NCI-H526 (cell line): ENCODE measurements at places on chromosomes 5 and 9.

- DNase-seq = no peak
These were observed 20.5 kb upstream of the PDCD1LG2 start for GRCh38 chr9:5489630-5490490.

DNA sequence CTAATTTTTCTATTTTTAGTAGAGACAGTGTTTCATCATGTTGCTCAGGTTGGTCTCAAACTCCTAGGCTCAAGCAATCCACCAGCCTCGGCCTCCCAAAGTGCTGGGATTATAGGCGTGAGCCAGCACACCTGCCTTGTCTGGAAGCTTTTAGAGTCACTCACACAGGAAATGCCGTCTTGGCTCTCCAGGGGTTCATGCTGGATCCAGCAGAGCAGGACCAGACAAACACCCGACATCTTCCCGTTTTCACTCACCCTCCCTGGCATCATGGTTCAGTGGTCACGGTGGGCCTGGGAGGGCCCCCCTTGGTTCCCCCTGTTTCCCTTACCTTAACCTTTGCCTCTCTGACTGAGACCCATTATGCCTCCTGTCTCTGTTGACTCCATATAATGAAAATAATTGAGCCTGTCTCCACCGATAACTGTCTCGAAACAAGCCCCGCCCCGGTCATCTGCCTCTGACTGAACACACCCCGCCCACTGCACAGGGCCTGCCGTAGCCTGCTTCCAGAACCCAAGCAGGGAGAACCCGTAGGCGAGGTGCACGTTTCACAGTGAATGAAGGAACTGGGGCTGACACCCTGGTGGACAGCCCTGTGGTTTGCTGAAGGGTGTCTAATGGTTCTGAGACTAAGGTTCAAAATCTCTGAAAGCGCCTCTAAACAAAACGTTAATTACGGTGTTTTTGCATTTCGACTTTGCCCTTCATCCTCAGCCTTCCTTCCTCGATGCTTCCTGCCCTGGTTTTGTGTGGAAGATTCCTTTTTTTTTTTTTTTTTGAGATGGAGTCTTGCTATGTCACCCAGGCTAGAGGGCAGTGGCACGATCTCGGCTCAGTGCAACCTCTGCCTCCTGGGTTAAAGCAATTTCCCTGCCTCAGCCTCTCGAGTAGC is 39.7 kb upstream of the SPRY4 start:
- DNase-seq = peak; percentile 49

DNA sequence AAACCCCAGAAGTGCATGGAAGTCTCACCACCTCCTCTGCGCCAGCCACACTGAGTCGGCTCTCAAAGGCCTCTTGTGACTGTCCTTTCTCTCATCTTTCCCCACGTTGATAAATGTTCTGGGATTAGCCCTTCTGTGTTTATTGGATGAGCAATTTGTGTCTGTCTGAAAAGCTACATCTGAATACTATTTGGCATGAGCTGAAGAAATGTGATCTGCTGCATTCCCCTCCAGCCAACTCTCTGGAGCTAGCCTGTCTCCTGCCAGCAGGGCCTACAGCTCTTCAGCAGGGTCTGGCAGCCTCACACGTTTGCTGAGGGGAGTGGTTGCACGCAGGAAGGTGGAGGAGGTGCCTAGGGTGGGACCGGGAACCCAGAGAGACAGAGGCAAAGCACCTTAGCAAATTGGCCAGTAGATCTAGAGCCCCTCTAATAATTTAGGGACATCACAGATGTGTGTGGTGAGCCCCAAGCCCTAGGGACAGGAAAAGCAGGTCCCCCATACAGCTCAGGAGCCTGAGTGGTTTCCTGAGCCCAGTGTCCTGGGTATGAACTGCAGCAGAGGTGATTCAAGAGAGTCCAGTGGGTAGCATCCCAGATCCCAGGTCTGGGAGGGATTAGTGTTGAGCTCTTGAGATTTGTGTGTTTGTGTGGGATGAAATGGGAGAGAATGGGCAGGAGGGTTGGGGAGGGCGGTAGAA is 20.5 kb upstream of the B4GALT1 start:
- DNase-seq = no peak

DNA sequence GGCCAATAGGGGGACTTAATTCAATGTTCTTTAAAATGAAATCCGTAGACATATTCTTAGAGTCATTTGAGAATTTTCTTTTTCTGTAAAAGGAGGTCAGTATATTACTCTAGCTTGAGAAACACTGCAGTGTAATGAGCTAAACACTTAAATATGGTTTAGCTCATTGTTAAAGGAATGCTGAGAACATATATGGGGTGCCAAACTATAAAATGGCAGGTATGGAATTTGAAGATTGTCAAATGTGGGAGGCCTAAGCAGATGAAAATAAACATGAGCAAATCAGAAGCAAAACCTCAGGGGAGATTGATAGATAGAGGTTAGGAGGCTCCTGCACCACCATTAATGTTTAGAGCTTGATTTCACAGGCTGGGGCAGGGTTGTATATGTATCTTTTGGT is 57.9 kb downstream of the STX17 start:
- no peak for DNase-seq

GRCh38 chr5:144028636-144029035 is 141.8 kb downstream of the YIPF5 start:
- DNase-seq = peak; percentile 44

GRCh38 chr9:123868002-123868401 is 61.9 kb downstream of the DENND1A start:
- DNase-seq = no peak

DNA sequence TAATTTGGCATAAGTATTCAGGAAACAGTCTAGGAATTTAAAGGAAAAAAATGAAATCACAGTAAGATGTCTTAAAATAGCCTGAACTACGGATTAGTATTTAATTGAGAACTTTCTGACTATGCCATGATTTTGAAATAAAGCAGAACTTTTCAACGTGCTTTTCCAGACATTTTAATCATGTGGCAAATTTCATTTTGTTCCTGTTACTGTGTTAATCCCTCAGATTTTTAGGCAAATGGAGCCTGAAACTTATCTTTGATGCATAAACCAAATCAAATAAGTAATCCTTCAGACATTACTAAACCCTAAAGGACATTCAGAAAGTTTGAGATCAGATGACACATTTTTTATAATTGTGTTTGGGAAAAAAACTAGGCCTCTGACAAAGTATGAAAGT is 75.7 kb downstream of the FBN2 start:
- DNase-seq = no peak

- peak; percentile 43 for DNase-seq
These were observed 37.7 kb downstream of the NR2F1 start for GRCh38 chr5:93620487-93621326.

DNA sequence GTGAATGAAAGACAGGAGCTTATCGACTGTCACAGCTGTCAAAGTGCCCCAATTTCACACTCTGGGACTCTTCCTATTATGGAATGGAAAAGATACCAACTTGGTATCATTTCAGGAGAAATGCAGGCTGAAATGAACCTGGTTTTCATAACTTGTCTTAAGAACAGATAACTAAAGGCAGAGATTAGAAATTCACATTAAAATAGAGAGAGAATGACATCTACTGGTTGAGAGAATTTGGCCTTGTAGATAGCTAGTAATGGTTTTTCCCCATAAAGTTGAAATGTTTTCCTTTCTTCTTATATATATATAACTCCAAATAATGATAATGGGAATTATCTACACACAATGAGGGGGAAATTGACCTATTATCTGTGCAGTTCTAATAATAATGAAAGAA is 600.2 kb upstream of the CCNG1 start:
- DNase-seq = no peak

GRCh38 chr9:128335161-128335560 is 5.2 kb upstream of the SLC27A4 start:
- no peak for DNase-seq

GRCh38 chr5:50995285-50995942 is 329.0 kb downstream of the PARP8 start:
- no peak for DNase-seq

- no peak for DNase-seq
These were observed 9.8 kb downstream of the SLC31A2 start for GRCh38 chr9:113160571-113160970.

GRCh38 chr9:13213337-13213736 is 66.2 kb downstream of the MPDZ start:
- DNase-seq = no peak

GRCh38 chr5:151214614-151215545 is 9.0 kb downstream of the CCDC69 start:
- DNase-seq = no peak

DNA sequence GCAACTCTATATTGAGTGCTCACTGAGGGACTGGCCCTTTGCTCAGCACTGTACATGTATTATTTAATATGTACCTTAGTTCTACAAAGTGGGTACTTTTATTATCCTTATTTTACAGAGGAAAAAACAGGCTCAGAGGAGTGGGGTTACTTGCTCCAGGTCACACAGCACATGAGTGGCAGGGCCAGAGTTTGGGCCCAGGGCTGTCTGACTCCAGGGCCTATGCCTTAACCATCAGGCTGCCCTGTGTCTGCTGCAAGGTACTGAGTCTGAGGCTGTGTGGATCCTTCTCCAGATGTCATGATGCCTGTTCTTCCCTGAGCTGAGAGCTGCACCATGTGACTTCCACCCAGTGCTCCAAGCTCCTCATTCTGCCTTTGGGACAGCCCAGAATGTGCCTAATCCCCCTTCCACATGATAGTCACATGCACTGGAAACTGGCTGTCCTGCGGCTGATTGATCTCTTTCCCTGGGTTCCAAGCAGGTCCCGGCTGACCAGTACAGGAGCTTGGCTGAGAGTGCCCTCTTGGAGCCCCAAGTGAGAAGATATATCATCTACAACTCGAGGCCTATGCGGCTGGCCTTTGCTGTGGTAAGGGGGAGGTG is 15.4 kb downstream of the TMEM268 start:
- no peak for DNase-seq

DNA sequence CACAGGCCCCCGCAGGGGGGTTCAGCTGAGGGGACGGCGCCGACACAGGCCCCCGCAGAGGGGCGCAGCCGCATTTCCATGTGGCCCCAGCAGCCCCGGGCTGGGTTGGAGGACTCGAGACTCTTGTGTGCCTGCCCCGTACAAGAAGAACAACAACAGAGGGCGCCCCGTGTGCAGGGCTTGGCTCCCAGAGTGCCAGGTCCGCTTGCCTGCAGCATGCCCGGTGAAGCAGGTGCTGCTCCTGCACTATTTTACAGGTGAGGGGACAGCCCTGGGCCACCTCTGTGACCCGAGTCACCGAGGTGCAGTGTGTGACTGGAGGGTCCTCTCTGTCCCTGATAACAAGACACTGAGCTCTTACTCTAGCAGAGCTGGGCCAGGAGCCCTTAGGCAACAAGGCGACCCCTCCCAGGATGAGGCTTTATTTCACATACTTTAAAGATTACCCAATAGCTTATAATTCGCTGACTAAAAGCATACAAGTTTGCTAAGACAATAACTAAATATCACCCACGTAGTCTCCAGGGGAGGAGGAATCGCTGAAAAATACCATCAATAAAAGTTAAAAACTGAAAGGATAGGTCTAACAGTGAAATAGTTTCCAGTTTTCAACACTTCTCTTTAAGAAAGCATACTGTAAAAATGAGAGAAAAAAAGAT is 41.7 kb upstream of the SLC9A3 start:
- peak; percentile 51 for DNase-seq

- DNase-seq = no peak
These were observed 41.0 kb upstream of the FBN2 start for GRCh38 chr5:128579093-128579492.

GRCh38 chr5:102312586-102313370 is 16.7 kb upstream of the SLCO4C1 start:
- DNase-seq = no peak

DNA sequence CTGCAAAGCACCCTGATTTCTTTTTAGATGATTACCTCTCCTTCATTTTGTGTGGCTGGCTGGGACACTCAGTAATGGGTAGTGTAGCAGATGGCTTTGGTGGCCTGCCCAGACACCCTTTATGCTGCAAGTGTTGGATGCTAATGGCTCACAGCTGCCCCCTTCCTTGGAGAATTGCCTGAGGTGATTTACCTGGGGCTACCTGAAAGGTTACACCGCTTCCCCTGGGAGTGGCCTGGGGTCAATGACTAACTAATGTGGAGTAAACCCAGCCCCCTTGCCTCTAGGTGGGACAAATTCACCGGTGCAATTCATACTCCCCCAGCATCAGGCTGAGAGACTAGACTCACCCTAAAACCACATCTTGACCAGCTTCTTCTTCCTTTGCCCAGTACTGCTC is 23.5 kb upstream of the HAND1 start:
- DNase-seq = no peak

DNA sequence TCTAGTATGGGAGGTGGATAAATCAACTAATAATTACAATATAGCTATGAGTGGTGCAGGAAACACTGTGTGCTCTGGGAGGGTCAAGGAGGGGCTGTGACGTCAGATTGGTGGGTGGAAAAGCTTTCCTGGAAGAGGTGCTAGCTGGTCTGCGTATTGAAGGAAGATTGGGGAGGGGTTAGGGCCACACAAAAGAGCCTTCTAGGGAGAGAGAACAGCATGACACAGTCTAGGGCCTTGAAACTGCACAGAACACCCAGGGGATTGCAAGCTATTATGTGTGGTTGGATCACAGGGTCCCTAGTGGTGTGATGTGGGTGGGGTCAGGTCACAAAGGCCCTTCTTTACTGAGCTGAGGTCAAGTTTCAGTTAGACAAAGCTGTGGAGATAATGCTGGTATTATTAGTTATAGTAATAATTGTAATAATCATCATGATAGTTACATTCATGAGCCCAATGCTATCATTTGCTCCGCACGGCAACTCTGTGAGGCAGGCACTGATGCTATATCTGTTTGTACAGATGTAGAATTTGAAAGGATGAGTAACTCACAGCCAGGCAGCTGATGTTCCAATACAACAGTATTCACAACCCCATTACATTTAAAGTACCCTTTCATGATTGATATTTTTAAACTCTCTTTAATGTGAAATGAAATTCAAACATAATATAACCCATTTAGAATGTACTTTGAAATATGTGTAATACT is 197.4 kb upstream of the IL12B start:
- DNase-seq = no peak

DNA sequence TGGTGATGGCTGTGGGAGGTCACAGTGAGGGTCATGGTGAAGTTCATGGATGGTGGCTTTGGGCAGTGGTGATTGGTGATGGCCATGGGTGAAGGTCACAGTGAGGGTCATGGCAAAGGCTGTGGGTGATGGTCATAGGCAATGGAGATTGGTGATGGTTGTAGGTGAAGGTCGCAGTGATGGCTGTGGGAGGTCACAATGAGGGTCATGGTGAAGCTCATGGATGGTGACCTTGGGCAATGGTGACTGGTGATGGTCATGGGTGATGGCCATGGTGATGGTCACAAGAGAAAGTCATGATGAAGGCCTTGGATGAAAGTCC is 115.6 kb upstream of the IRX4 start:
- DNase-seq = no peak

- no peak for DNase-seq
These were observed 19.5 kb upstream of the CRB2 start for GRCh38 chr9:123336449-123336848.

GRCh38 chr5:40734986-40735385 is 20.8 kb downstream of the TTC33 start:
- DNase-seq = no peak

GRCh38 chr5:158026304-158027031 is 167.5 kb upstream of the CLINT1 start:
- no peak for DNase-seq

- DNase-seq = no peak
These were observed 415 bp downstream of the XRCC4 start for GRCh38 chr5:83077662-83078261.
